Spinal cord (tissue), 10 donors: ENCODE measurements at places on chromosomes 5 and 9. TPM values are rescaled to one million over a fixed set of nuclear protein-coding genes. Genes with fewer than 3 reads are reported as not detected.

PFN3 gene
- polyA plus RNA-seq, result 1.00 TPM

PITX1 gene
- polyA plus RNA-seq, result not detected

IRX4 gene
- 0.38 TPM for polyA plus RNA-seq

CCDC152 gene
- polyA plus RNA-seq, result 9.5 TPM

C6 gene
- polyA plus RNA-seq, result 0.41 TPM

CDC25C gene
- 3.3 TPM for polyA plus RNA-seq

RETREG1 gene
- polyA plus RNA-seq, result 42.0 TPM

SPOUT1 gene
- polyA plus RNA-seq, result 57.7 TPM

PLPP7 gene
- 12.8 TPM for polyA plus RNA-seq

FRRS1L gene
- 86.4 TPM for polyA plus RNA-seq

PCDHB14 gene
- polyA plus RNA-seq, result 15.4 TPM

SLC25A51 gene
- 19.8 TPM for polyA plus RNA-seq

AQP7 gene
- 3.1 TPM for polyA plus RNA-seq
